ENCODE measurements at places on chromosomes 4 and X.
A peak's percentile ranks its signal among the peaks of the same experiment; 100 is the strongest.

GRCh38 chrX:38138900-38139299 lies 81.8 kb downstream of the SRPX start:
- peak; percentile 5 for DNase-seq

GRCh38 chrX:69948276-69948797 lies 101.4 kb downstream of the AWAT2 start:
- no peak for DNase-seq

DNA sequence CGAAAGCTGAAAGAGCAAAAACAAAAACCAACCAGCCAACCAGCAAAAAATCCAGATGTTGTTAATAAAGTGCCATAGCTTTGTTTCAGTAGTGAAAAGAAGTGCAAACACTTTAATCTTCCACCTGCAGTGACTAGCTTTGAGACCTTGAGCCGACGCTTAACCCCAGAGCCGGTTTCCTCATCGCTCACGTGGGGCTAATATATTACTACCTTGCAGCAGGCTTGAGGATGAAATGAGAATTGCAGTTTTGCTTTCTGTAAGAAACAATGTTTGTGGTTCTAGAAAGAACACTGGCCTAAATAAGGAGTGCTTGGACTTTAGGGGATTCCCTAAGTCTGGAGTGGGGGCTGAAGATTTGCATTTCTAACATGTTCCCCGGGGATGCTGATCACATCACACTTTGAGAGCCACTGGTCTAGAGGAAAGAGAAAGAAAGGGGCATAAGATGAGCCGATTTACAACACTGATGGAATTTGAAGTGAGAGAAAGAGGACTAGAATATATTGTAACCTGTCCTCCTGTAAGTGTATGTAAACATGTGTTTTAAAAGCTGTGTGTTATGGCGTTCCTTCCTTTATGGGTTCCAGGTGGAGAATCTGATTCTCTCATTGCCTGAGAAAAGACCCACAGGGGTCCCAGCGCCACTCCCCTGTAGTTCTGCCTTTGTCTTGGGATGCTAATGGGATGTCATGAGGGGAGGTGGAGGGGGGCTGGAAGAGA lies 1.4 kb downstream of the FGF2 start:
- DNase-seq: peak; percentile 49

DNA sequence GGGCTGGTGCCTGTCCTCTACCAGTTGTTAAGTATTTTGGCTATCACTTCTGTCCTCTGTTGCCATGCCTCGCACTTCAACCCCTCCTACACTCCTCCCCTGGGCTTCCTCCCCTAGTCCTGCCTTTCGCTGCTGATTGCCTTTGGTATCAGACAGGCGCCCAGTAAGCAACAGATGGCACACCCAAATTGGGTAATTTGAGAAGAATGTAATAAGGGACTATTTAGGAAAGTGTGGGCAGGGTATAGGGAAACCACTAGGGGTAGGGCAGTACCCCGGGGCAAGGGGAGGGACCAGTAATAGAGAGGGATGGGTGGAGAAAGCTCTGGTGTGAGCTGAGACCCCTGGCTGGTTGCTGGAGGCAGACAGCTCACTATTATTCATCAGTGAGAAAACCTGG lies 172.7 kb upstream of the USP9X start:
- no peak for DNase-seq

- DNase-seq: no peak
These were observed 255.3 kb downstream of the RAPGEF2 start for GRCh38 chr4:159358226-159358625.

DNA sequence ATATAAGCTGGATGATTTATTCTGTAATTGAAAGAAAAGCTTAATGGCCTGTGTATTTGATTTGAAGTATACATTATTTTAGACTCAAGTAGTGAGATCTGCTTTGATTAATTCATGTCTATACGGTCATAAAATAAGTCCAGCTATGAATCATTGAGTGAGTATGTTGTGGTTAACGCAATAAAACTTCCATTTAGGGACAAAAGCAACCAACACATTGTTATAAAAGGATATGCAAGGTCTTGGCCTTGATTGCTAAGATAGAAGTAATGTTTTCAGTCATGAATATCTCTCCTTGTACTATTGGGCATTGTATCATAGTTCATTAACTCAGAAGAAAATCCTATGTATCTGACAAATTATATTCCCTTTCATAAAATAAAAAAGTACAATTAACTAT lies 162.1 kb downstream of the EPHA5 start:
- DNase-seq: no peak
